Vagina (tissue), 2 donors: ENCODE measurements at places on chromosomes 4 and X. TPM values are rescaled to one million over a fixed set of nuclear protein-coding genes. Genes with fewer than 3 reads are reported as not detected.
A peak's percentile ranks its signal among the peaks of the same experiment; 100 is the strongest.

The HGFAC gene
- total RNA-seq, result not detected

The EPHA5 gene
- total RNA-seq, result 1.2 TPM

The TXK gene
- 8.1 TPM for total RNA-seq

The NSG1 gene
- total RNA-seq, result 32.9 TPM

The GAGE13 gene
- not detected for total RNA-seq

The UGT2B11 gene
- not detected for total RNA-seq

The NEUROG2 gene
- not detected for total RNA-seq

The EXOC1L gene
- not detected for total RNA-seq

The DGAT2L6 gene
- total RNA-seq, result not detected

The HAND2 gene
- total RNA-seq, result 26.0 TPM

The PNCK gene
- total RNA-seq, result 9.3 TPM

The TLR6 gene
- 8.3 TPM for total RNA-seq

GRCh38 chr4:183960046-183960420 lies 54.9 kb downstream of the STOX2 start:
- no peak for DNase-seq

GRCh38 chrX:150664290-150664689 lies 28.9 kb upstream of the MTMR1 start:
- no peak for DNase-seq

GRCh38 chr4:27094224-27094623 lies 233.6 kb downstream of the STIM2 start:
- DNase-seq, result no peak

GRCh38 chrX:96407981-96408380 lies 276.7 kb upstream of the DIAPH2 start:
- no peak for DNase-seq

DNA sequence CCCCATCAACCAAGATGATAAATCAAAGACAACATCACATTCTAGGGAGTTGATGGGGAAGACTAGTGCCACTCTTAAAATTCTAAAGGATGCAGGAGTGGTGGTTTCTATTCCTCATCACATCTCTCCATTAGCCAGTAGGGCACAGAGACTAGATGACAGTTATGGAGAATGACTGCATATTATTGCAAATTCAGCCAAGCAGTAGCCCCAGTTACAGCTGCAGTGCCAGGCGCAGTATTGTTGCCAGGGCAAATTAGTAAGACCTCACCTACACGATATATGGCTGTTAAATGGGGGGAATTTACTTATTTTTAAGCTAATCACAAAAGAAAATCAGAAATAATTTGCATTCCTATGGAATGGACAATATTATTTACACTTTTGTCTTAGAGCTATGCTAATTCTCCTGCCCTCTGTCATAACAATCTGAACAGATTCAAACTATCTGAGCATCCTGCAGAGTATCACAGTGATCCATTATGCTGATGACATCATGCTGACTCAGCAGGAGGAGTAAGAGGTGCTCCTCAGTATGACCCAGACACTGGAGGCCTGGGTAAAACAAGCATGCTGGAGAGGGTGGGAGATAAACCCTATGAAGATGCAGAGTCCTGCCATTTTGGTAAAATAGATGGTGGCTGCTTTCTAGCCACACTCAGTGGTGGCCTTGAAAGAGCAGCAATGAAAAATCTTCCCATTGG lies 24.7 kb downstream of the ETNPPL start:
- DNase-seq, result no peak

DNA sequence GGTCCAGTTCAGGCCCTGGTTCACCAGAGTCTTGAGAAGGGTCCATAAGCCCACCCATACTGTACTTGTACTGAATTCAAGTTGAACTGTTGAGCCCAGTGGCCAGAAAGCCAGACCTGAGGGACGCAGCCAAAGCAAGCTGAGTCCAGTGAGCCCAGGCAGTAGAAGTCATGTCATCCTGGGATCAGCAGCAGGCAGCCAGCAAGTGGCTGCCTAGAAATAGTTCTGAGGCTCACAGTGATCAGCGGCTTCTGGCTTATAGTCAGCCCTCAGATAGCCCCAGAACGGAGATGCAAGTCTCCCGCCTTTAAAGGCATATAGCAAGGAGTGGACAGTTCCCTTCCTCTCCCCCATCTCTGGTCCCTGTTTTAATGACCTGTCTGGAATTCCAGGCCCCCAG lies 347.1 kb downstream of the FBXW7 start:
- no peak for DNase-seq

GRCh38 chrX:130393451-130394074 lies 8.1 kb upstream of the GPR119 start:
- DNase-seq, result no peak

- DNase-seq, result no peak
These were observed 34.6 kb downstream of the PRPS2 start for GRCh38 chrX:12825801-12826200.

DNA sequence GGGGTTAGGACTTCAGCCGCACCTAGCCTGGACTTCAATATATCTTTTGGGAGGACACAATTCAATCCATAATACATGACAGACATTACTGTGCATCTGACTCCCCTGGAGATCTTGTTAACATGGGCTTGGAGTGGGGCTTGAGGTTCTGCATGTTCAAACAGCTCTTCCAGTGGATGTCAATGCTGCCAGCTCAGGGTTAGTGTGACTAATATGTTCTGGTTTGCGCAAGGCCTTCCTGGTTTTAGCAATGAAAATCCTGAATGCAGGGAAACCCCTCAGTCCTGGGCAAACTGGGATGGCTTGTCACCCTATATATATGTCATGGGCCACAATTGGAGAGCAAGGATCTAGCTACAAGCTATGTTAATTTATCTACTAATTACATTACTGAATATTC lies 2.7 kb upstream of the TSPAN7 start:
- no peak for DNase-seq

- DNase-seq, result no peak
These were observed 187.9 kb upstream of the FAM9B start for GRCh38 chrX:9221781-9222180.

- no peak for DNase-seq
These were observed 68.4 kb downstream of the GPAT3 start for GRCh38 chr4:83604321-83604720.

- DNase-seq, result no peak
These were observed 72.7 kb upstream of the DCLK2 start for GRCh38 chr4:150005537-150005936.

DNA sequence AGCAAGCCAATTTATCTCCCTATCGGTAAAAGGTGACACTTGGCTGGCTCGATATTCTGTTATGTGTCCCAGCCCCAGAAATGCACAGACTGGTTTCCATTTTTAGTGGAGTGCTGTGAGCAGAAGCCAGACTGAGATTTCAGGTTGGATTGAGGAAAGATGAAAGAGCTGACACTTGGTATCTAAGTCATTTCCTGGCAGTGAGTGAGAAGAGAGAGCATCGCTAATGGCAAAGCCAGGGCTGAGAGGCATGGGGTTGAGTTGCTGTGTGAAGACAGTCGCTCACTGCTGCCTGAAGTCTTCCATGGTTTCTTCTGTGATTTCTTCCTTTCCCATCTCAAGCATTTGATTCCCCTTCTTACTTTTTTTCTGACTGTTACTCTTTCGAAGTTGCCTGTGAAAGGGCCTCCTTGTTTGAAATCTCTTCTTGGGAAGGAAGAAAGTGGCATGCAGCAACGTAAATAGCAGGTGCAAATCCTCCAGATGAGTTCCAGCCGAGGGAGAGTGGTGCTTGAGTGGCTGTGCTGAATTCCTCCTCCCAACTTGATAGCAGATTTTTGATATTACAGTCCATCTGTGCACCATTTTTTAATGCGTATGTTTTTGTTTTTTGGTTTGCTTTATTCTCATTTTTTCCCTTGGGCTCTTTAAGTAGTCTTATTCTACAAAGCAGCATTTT lies 109.2 kb upstream of the LIMCH1 start:
- no peak for DNase-seq

GRCh38 chr4:5211282-5211839 lies 160.1 kb downstream of the STK32B start:
- no peak for DNase-seq

DNA sequence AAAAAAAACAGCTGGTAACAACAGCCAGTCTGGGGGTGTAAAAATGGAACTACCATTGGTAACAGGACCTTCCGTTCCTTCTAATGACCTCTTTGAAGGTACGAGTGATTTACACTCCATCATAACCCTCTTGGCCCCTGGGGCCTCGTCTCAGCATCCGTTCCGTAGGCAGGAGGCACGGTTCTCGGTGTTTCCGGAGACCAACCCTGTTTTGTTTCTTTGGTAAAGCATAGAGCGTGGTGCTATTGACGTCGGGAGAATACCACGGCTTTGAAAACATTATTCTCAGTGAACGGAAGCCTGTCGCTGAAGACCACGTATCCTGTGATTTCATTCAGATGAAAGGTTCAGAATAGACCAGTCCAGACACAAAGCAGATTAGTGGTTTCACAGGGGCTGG lies 198.9 kb downstream of the ASMT start:
- peak; percentile 70 for DNase-seq

- no peak for DNase-seq
These were observed 6.5 kb upstream of the SMARCA1 start for GRCh38 chrX:129529685-129530281.

- DNase-seq, result no peak
These were observed 22.3 kb upstream of the SORCS2 start for GRCh38 chr4:7170012-7170411.

DNA sequence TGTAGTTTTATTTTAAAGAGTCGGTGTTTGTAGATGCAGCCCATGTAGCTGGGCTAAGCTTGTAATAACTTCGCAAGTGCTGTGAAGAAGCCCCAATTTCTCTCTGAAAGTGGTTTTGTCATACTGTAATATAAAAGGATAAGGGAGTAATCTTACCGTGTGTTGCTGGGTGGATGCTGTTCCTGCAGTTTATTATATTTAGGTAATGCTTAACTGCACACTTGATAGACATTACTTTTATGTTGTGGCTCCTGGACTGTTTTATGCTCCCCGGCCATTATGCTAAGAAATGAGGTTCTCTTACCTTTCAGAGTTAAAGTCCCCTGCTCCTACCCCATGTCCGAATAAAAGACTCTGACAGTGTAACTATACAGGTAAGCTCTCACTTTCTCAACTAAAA lies 789.4 kb downstream of the RPA4 start:
- no peak for DNase-seq

DNA sequence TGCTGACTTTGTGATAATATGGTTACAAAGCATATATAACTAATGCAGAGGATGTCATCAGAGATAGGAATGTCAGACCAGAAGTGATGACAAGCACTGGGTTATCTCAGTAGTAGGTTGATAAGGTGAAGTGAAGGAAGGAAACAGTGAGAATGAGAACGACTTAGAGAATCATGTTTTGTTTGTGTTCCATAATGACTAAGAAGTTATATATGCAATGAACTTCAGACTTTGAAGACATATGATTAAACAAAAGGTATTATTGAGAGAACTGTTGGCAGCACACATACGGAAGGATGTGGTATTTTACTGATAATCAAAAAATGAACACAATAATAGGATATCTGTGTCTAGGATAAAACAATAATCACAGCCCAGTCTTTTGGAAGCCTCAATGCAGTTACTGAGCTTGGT lies 18.3 kb upstream of the HHIP start:
- no peak for DNase-seq

DNA sequence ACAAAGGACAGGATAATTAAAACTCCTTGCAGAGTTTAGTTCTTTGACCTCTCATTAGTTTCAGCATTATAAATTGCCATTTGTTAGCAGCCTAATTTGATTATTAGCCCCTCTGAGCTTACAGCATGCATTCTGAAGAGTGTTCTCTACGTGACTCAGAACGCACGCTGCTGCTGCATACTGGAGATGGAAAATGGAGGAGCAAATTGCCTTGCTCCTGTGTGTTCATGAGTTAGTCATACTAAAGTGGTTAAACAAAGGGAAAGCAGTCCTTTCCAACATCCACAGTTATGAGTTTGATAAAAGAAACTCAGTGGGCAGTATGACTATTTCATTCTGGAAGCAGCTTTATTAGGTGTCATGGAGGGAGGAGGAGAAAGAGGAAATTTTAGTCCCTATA lies 922.5 kb downstream of the RPA4 start:
- no peak for DNase-seq

DNA sequence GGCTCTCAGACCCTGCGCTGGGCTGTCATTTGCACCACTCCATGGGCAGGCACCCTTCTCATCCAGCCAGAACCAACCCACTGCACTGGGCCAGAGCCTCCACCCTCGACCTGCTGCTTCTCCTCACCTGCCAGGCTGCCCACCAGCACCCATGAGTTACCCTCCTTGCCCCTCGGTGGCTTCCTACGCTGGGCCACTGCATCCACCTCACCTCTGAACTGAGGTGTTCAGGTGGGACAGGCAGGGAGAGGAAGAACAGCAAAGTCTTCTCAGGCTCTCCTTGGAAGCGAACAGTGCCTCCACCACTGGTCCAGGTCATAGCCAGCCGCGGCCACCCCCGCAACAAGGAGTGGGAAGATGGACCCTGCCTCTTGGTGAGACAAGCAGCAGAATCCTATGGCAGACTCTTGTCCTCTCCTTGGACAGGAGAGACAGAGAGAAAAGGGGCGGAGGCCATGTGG lies 32.4 kb upstream of the HMX1 start:
- DNase-seq, result no peak

DNA sequence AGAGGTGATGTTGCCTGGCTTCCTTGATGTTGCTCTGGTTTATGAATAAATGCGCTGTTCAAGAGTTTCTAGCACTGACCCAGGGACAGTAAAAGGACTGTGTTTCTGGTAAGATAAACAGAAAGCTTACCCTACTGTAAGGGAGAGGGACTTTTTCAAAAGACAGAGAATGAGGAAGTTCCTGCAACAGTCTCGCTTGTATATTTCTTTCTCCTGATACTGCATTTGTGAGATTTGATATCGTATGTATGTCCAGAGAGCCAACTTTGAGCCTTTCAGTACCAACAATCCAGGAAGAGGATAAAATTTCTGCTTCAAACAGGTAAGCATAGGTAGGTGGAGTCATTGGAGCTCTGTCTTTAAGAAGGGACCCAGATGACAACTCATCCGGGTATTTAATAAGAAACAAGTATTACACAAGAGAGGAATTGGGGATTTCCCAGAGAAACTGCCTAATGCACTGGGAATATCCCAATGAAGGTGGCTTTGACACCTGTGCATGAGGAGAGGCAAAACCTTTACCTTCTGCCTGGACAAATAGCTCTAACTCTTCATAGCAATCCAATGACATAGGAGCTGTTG lies 773 bp downstream of the DAPP1 start:
- no peak for DNase-seq

DNA sequence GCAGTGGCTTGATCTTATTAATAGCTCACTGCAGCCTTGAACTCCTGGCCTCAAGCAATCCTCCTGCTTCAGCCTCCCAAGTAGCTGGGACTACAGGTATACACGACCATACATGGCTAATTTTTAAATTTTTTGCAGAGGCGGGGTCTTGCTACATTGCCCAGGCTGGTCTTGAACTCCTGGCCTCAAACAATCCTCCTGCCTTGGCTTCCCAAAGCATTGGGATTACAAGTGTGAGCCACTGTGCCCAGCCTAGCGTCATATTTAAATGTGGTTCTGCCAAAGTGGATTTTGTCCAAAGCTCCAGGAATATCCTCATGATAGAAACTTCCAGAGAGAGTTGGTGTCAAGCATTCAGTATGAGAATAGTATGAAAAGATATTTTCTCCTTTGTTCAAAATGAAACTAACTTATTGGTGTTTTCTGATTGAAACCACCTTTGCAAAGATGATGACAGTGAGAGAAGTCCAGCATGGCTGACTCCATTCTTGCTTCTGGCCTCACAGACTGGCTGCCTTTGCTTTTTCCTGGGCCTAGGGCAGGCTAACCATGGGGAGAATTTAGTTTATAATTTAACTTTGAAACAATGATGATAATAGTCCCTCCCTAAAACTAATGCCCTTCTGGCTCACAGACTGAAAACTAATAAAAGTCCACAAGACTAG lies 129.0 kb downstream of the C4orf51 start:
- no peak for DNase-seq

- DNase-seq, result no peak
These were observed 126.7 kb downstream of the FRYL start for GRCh38 chr4:48653217-48654014.
